ENCODE measurements at places on chromosomes 3 and 15.

DNA sequence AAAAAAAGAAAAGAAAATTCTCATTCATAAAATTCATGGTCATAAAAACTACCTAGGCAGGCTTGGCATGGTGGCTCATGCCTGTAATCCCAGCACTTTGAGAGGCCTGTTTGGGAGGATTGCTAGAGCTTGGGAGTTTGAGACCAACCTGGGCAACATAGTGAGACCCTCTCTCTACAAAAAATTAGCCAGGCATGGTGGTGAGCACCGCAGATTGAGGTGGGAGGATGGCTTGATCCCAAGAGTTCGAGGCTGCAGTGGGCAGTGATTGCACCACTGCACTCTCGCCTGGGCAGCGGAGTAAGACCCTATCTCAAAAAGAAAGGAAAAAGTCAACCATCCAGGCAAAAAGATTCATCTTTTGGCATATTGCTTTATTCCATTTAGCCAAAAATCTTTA, 58.5 kb downstream of the MEIS2 start:
- H3K36me3 ChIP-seq: no peaks in the 10 kb centered on the region
- no peak overlapping the region for H3K27ac ChIP-seq
- no peak overlapping the region for H3K4me3 ChIP-seq
- H3K4me1 ChIP-seq: peaks cover 6% of the 10 kb centered on the region
- DNase-seq: no peak

DNA sequence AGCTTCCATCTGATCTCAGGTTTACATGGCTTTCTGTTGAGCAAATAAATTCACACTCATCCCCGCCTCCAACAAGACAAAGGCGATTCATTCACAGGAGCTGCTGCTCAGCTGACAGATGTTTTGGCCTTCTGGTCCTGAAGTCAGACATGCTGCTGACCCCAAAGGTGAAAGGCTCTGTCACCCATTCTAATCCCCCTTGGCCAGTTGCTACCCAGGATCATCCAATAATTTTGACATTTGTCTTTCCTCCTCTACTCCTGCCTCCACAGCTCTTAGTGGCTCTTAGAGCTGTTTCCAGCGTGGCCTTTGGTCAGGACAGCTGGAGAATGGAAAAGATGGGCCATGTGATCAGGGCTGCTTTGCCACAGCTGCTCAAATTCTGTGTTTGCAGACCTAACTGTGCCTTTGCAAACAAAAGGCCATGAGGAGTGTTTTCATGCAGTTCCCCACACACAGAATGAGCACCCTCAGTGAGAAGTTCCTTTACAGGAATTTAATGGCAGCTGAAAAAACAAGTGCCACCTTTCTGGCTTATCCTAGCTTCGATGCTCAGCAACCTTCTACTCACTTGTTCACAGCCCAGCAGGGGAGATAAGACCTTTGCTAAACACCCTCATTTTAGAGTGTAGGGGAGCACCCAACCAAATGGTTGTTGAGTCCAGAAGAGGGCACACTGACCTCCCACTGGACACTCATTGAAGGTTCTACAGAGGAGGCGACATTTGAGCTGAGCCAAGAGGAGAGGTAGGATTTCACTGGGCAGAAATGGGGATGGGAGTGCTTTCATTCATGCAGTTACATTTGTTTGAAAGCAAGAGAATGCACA, 39.0 kb downstream of the CYP19A1 start:
- H3K4me3 ChIP-seq: no peak overlapping the region
- H3K27ac ChIP-seq: no peak overlapping the region
- H3K36me3 ChIP-seq: no peaks in the 10 kb centered on the region
- DNase-seq: no peak

- H3K27me3 ChIP-seq: no peaks in the 10 kb centered on the region
- H3K27ac ChIP-seq: no peak overlapping the region
- H3K4me1 ChIP-seq: no peaks in the 10 kb centered on the region
- DNase-seq: no peak
- no peaks in the 10 kb centered on the region for H3K36me3 ChIP-seq
- H3K4me3 ChIP-seq: no peak overlapping the region
These were observed 612.6 kb upstream of the NECTIN3 start for GRCh38 chr3:110459021-110459420.

DNA sequence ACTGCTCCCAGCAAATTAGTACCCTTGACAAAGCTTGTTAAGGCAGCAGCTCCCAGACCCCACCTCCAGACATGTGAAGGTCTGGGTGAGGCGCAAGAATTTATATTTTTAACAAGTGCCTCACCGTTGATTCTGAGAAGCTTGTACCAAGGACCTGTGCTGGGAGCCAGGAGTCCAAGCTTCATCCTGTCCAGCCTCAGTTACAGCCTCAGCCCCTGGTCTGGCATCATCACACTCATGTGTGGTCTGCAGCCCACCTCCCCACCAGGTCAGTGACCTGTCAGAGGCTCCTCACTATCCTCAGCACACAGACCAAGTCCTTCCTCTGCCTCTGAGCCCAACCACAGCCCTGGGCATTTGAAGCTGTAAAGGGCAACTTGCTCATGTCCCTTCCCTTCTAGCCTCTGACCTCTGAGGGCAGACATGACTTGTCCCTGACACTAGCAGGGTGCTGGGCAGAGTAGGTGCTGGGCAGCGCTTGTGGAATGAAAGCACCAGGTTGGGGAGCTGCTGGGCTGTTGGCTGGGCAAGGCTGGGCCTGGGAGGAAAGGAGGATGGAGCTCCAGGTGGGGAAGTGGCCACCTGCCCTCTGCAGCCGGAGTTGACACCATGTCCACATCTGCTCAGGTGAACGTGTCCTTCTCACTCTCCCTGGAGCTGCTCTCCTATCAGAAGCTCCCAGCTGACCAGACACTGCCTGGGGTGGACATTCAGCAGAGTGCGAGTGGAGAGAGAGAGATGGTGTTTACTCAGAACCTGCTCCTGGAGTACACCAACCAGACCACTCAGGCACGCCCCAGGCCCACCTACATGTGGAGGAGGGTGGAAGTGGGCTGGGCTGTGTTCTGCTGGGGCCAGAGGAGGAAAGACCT, 16.9 kb downstream of the ACAA1 start:
- peak; percentile 64 for DNase-seq
- no peak overlapping the region for H3K27ac ChIP-seq
- no peaks in the 10 kb centered on the region for H3K27me3 ChIP-seq
- no peak overlapping the region for H3K4me3 ChIP-seq
- no peaks in the 10 kb centered on the region for H3K4me1 ChIP-seq
- peaks cover 56% of the 10 kb centered on the region for H3K36me3 ChIP-seq

DNA sequence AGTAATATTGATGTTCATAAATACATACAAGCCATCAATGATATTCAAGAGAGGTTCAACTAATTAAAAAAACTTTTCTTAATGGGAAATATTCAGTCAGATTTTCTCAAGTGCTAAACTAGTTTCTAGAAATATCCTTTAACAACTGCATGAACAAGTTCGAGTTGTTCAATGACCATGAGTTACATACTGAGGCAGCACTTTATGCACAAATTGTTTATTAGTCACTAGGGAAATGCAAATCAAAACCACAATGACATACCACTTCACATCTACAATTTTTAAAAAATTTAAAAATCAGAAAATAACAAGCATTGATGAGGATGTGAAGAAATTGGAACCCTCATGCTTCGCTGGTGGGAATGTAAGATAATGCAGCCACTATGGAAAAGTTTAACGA, 62.4 kb downstream of the RAD18 start:
- no peak overlapping the region for H3K4me3 ChIP-seq
- H3K4me1 ChIP-seq: no peaks in the 10 kb centered on the region
- H3K36me3 ChIP-seq: peaks cover 11% of the 10 kb centered on the region
- H3K27ac ChIP-seq: no peak overlapping the region

DNA sequence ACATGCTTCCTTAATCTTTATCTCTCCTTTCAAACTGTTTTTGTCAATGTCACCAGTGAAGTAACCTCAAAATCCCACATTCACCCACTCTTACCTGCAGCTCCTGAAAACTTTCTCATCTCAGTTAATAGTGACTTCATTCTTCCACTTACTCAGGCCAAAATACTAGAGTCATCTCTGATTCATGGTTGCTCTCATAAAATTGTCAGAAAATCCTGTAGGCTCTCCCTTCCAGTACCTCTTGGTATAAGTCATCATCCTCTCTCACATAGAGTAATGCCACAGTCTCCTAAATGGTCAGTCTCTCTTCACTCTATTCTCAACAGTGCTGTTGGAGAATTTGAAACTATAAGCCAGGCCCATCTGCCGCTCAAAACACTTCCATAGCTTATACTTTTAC, 34.9 kb upstream of the POU1F1 start:
- no peak overlapping the region for H3K27ac ChIP-seq
- no peaks in the 10 kb centered on the region for H3K4me1 ChIP-seq
- no peak overlapping the region for H3K4me3 ChIP-seq

DNA sequence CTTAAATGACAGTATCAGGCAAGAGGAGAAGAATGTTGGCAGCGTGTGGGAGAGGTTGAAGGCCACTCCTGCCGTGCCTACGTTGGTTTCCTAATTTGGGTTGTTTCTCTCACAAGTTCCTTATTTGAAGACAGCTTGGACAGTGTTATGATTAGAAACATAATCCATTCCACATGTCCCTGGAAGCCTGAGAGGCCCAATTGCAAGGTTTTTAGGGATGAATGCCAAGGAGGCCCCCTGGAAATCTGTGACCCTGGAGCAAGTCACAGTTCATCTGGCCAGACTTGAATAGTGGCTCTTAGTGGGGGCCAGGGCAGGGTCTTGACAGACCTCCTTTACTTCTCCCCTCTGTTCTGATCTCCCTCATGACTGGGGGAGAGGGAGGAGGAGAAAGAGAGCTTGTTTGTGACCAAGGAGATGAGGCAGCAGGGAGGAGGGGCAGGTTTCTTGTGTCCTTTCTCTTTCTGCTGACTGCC, 584.4 kb upstream of the TBL1XR1 start:
- peak overlapping the region; percentile 32 for H3K27ac ChIP-seq
- peak; percentile 69 for DNase-seq
- H3K4me1 ChIP-seq: peaks cover 11% of the 10 kb centered on the region
- no peaks in the 10 kb centered on the region for H3K36me3 ChIP-seq

DNA sequence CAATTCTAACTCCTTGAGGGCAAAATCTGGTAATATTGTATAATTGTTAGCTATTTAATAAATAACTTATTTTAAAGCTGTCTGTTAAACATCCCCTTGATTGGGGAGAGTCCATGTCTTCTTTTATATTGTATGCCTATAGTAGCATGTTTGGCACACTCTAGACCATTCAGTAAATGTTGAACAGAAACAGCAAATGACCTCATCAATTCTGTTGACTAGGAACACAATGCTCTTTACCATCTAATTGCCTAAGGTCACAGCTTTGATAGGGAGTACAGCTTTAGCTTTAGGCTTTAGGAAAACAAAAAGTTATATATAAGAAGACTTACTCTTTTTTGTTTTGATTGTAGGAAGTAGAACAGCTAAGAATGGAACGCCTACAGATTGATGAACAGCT, 27.0 kb downstream of the DNAJC19 start:
- no peak overlapping the region for H3K4me3 ChIP-seq
- no peaks in the 10 kb centered on the region for H3K27me3 ChIP-seq
- peaks cover 60% of the 10 kb centered on the region for H3K36me3 ChIP-seq
- no peaks in the 10 kb centered on the region for H3K4me1 ChIP-seq
- no peak for DNase-seq

- H3K36me3 ChIP-seq: peaks cover 17% of the 10 kb centered on the region
- H3K4me1 ChIP-seq: peaks cover 48% of the 10 kb centered on the region
- H3K4me3 ChIP-seq: no peak overlapping the region
- H3K27me3 ChIP-seq: no peaks in the 10 kb centered on the region
These were observed 4.7 kb downstream of the AMT start for GRCh38 chr3:49417516-49418120.

GRCh38 chr15:83102346-83102745, 5.1 kb upstream of the TM6SF1 start:
- no peak overlapping the region for H3K27ac ChIP-seq
- no peaks in the 10 kb centered on the region for H3K36me3 ChIP-seq
- H3K4me1 ChIP-seq: peaks cover 6% of the 10 kb centered on the region
- peaks cover 21% of the 10 kb centered on the region for H3K27me3 ChIP-seq

- H3K27ac ChIP-seq: no peak overlapping the region
- peaks cover 3% of the 10 kb centered on the region for H3K27me3 ChIP-seq
- H3K4me3 ChIP-seq: no peak overlapping the region
- DNase-seq: no peak
- no peaks in the 10 kb centered on the region for H3K36me3 ChIP-seq
These were observed 201.6 kb upstream of the RGMA start for GRCh38 chr15:93290618-93290946.

GRCh38 chr3:151460774-151461450, at the start of gene IGSF10:
Gene IGSF10 (minus strand): TSS chr3:151461061. CDS start chr3:151458709, 2,352 bp downstream.
- H3K4me1 ChIP-seq: no peaks in the 10 kb centered on the region
- H3K27ac ChIP-seq: no peak within 1 kb of the TSS
- DNase-seq: peak; percentile 72
- H3K36me3 ChIP-seq: no peaks in the 10 kb centered on the region

DNA sequence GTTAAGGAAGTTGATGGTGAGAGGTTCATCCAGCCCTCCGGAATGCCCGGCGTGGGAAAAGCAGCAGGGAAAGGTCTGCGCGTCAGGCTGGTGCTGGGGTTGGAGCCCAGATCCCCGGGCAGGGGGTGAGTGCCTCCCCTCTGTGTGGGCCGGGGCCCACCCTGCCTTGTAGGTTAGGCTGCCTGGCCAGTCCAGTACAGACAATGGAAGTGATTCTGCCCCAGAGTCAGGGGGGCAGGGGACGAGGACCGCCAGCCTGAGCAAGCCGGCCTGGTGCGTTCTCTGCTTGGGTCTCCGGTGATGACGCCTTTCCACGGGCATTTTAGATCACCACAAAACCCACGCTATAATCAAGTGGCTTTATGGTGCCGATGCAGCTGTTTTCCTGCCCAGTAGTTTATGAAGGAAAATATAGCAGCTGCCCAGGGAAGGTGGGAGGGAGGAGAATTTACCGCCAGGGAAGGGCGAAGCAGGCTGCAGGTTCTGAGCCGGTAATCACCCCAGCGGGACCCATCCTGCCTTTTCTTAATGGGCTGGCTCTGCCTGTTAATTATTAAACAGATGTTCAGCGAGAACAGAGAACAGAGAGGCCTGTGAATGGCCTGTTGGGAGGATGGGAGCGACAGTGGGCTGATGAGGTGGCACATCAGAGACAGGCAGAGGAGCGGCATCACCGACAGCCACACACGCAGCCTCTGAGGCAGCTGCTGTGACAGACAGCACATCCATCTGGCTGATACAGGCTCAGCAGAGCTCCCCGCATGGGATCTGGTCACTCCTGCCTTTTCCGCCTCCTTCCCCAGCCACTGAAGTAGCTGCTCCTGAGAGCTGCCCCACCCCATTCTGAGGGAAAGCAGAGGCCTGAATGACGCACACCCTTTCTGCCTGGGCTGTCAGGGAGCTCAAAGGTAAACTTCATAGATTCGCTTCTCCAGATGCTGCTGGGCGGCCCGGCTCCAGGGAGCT, 35.2 kb downstream of the BDH1 start:
- no peaks in the 10 kb centered on the region for H3K27me3 ChIP-seq
- no peak overlapping the region for H3K4me3 ChIP-seq
- no peaks in the 10 kb centered on the region for H3K36me3 ChIP-seq

- H3K27me3 ChIP-seq: no peaks in the 10 kb centered on the region
- H3K4me3 ChIP-seq: no peak overlapping the region
- DNase-seq: no peak
- no peaks in the 10 kb centered on the region for H3K4me1 ChIP-seq
These were observed 142.4 kb downstream of the FAM43A start for GRCh38 chr3:194828116-194828515.

- no peaks in the 10 kb centered on the region for H3K27me3 ChIP-seq
- no peak for DNase-seq
- H3K4me3 ChIP-seq: no peak overlapping the region
- no peaks in the 10 kb centered on the region for H3K36me3 ChIP-seq
These were observed 255.6 kb upstream of the SATB1 start for GRCh38 chr3:18680758-18681157.
